ENCODE measurements at places on chromosomes 7 and 10.

DNA sequence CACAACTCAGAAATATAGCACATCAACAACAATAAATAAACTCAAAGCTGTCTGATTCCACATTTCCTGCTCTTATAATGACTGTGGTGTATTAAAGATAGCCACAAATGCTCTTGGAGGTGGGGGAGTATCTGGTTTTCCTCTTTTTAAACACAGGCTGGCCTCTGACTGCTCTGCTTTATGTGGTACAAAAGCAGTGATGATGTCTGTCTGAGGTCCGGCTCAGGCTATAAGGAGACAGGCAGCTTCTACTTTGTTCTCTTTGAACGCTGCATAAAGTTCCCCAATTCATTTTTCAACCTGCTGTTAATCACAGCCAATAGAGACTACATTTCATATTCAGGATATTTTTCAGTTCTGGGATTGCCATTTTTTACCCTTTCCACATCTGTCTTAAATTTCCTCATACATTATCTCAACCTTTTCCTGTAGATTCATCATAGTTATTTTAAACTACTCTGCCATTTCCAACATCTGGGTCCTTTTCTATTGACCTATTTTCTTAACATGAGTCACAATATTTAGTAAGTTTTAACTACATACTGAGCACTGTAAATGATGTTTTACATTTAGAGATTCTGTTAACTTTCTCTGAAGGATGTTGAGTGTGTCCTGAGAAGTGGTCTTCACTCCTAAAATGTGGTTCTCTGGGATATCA, 64.9 kb downstream of the CRPPA start:
- DNase-seq = no peak

GRCh38 chr10:11609492-11610093, 1.9 kb downstream of the USP6NL start:
- no peak for DNase-seq

- no peak for DNase-seq
Measured at GRCh38 chr7:26186364-26187311, 13.9 kb downstream of the HNRNPA2B1 start.

DNA sequence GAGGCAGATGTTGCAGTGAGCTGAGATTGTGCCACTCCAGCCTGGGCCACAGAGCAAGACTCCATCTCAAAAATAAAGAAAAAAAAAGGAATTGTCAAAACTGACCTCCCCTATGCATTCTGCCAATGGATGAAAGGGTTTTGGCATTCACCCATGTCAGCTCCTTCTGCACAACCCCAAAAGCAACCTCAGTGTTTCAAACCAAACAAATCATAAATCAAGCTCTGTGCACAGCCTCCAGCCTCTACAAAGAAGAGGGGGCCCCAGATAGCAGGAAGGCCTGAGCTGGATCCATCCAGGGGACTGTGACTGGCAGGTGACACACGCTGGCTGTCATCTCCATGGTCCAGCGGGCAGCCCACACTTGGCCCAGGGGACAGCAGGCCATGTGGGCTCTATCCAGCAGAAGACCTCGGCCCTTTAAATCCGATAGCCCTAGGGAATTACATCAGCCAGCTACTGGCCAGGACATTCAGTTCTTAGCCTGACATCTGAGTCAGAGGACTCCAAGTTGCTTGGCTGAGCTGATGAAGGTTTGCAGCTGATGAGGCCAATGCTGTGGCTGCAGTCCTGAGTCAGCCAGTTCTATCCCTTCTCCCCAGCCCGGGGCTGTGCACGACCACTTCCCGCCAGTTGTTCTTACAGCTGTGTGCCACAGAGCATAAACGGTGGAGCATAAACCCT, 52.0 kb upstream of the FIGNL1 start:
- DNase-seq = no peak

DNA sequence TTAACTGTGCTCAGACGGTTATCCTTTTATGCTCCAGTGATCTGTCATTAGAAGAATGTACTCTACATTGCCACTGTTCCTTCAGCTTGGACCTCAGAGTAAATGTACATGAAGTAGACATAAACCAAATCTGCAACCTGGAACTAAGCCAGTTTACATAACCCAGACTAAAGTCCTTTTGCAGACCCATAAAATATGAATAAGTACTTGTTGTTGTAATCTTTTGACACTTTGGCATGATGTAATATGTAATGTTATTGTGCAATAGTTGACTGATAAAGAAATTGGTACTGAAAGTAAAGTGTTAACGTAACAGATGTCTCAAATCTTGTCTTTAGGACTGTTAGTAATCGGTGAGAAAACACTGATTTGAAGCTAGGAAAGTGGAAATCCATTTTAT, 115.8 kb upstream of the SORCS1 start:
- DNase-seq = no peak
